ENCODE measurements at places on chromosomes 3 and 15.

GRCh38 chr3:10992943-10993728 lies 588 bp downstream of the SLC6A1 start:
- DNase-seq, result no peak

- no peak for DNase-seq
These were observed 11.8 kb upstream of the FBXO22 start for GRCh38 chr15:75891895-75892294.

DNA sequence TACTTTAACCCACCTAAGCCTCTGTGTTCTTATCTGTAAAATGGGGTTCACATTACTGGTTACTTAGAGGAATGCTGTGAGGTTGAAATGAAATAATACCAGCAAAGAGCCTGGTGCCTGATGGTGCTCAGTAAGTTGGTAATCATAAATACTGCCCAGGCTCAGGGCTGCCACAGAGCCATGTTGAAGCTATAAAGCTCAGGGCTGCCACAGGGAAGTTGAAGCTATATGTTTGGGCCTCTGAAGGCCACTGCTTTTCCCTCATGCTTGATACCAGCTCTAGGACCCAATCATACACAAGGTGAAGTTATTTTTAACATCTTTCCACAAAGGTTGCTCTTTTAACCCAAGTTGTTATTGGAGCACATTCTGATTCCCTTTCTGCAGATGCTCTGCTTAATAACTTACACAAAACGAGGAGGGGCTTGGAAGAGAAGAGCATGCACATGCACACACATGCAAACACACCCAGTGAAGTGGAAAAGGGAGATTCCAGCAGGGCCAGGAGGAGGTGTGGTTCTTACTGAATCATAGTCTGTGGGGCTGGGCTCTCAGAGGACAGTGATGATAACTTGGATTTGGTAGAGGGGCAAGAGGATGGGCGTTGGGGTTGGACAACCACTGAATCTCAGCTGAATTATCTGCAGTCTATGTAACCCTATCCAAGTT lies 17.4 kb downstream of the PARP14 start:
- DNase-seq, result no peak

- DNase-seq, result no peak
These were observed 14.2 kb upstream of the RPP14 start for GRCh38 chr3:58291671-58292338.

DNA sequence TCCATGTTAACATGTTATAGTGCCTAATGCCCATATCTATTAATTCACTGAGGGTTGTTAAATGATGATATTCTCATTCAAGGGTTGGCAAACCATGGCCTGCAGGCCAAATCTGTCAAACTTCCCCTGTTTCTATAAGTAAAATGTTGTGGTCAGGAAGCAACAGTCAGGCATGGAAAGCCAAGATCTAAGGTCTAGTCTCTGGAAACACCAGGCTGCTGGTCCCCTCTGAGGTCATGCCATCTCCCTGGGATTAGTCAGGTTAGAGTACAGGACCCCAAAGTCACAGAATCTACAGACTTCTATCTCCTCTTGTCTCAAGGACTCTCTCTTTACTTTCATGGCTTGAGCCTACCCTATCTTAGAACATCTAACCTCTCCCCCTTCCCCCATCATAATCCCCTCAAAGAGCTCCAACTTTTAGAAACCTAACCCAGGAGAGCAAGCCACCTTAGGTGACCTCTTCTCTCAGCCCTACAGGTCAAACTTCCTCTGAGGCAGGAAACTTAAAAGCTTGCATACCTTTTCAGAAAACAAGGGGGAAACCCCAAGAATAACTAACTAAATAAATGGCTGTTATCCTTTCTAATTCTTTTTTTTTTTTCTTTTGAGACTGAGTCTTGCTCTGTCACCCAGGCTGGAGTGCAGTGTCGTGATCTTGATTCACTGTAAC lies 15.3 kb upstream of the HERC1 start:
- DNase-seq, result no peak

All from testis (tissue), 5 donors.